Karpas-422 (cell line): ENCODE measurements at places on chromosomes 7 and 10. TPM values are rescaled to one million over a fixed set of nuclear protein-coding genes. Genes with fewer than 3 reads are reported as not detected.

The RADIL gene
- total RNA-seq = not detected in 2 replicates

The LIPK gene
- not detected in 2 replicates for total RNA-seq

The FXYD4 gene
- not detected in 2 replicates for total RNA-seq

The OR2A42 gene
- total RNA-seq = not detected in 2 replicates

GRCh38 chr7:2125931-2126330, 106.8 kb downstream of the MAD1L1 start:
- no peak for DNase-seq
- H3K4me3 ChIP-seq = no peak overlapping the region
- H3K36me3 ChIP-seq = no peaks in the 10 kb centered on the region

- no peak for DNase-seq
- H3K4me1 ChIP-seq = peaks cover 54% of the 10 kb centered on the region
- no peak overlapping the region for H3K27ac ChIP-seq
- H3K4me3 ChIP-seq = no peak overlapping the region
- no peaks in the 10 kb centered on the region for H3K36me3 ChIP-seq
These were observed 435.9 kb downstream of the PLXNA4 start for GRCh38 chr7:132140341-132140740.

- H3K4me3 ChIP-seq = peak overlapping the region; percentile 62
- DNase-seq = peak; percentile 73
- H3K36me3 ChIP-seq = peaks cover 7% of the 10 kb centered on the region; the same call in 1 of the 2 replicates
- H3K27me3 ChIP-seq = no peaks in the 10 kb centered on the region
These were observed 81.8 kb downstream of the NT5C2 start for GRCh38 chr10:103111031-103111917.

DNA sequence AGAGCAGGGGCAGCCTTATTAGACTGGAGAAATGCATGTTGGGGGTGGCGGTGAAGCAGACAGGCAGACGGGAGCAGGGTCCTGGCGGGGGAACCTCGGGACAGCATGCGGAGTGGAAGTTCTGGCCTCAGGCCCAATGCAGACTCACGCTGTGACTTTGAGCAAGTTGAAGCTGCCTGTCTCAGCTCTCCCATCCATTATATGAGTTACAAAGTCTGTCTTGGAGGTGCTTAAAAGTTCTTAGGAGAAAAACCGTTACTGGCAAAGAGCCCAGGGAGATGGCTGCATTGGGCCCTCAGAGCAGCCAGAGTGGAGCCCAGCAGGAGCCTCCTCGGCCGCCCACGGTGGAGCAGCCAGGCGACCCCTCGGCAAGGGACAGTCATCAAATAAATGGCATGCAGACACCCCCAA, 509.5 kb downstream of the PLXNA4 start:
- no peak overlapping the region for H3K27ac ChIP-seq
- H3K36me3 ChIP-seq = no peaks in the 10 kb centered on the region
- H3K27me3 ChIP-seq = no peaks in the 10 kb centered on the region
- DNase-seq = no peak

DNA sequence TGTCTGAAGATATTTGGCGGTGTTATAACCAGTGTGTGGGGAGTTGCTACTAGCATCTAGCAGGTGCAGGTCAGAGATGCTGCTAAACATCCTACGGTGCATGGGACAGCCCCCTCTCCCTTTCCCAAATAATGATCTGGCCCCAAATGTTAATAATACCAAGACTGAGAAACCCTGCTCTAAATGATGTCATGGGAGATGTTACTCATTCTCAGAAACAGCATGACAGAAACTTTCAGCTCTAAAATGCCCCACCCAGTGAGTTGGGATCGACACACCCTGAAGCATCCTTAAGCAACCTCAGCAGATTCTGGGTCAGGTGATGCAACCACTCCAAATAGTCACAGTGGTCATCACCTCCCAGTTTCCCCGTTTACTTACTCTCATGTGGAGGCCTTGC, 108.8 kb upstream of the MPP7 start:
- no peak for DNase-seq
- H3K36me3 ChIP-seq = no peaks in the 10 kb centered on the region
- no peaks in the 10 kb centered on the region for H3K27me3 ChIP-seq
- H3K4me3 ChIP-seq = no peak overlapping the region

DNA sequence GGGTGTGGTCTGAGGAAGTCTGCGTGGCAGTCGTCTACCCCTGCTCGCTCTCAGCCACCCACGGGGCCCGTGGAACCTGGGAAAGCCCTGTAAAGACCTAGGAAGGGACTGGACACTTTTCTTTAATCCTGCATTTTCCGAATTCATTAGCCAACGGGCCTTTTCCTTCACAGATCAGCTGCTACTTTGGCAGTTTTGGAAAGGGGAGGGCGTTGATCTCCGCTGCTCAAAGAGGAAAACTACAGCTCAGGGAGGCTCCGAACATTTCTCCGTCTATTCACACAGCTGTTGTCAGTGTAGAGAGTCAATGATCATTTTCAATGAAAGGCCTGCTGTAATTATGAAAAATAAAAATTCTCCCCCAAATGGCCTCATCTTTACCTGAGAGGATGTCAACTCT, 450.1 kb upstream of the MKI67 start:
- H3K4me3 ChIP-seq = no peak overlapping the region
- no peak overlapping the region for H3K27ac ChIP-seq
- H3K4me1 ChIP-seq = no peaks in the 10 kb centered on the region
- DNase-seq = no peak
- no peaks in the 10 kb centered on the region for H3K36me3 ChIP-seq
